ENCODE measurements at places on chromosomes 2 and 18.

DNA sequence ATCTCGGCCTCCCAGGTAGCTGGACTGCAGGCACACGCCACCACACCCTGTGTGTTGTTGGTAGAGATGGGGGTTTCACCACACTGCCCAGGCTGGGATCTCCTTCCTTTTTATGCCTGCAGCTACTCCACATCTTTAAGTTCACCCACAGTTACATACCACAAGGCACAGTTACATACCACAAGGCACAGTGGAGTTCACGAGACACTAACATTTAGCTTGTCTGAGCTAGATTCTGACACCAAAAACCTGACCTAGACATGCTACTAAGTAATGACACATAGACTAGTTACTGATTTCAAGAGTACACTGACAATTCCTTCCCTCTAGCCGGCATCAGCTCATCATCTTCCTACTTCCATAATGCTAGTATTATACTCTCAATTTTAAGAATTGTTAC lies 4.3 kb downstream of the POLR2D start:
- DNase-seq: no peak

DNA sequence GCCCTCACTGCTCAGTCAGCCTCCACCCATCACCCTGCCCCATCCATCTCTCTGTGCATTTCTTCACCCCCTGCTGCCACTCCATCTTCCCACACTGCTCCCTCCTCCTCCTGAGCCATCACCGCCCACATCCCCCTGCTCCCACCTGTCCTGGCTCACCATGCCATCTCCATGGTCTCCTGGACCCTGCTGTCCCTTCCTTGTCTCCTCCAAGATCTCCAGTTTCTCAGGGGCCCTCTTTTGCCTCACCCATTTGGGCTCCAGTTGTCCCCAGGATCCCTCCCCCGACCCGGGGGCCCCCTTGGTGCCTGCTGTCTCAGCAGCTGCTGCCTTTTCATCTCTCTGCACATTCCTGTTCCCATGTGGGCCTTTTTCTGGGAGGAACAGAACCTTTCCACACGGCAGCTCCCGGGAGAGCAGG lies 10.6 kb downstream of the SPEG start:
- DNase-seq: no peak

- DNase-seq: no peak
Measured at GRCh38 chr2:85377083-85377482, 22.5 kb downstream of the ELMOD3 start.

- no peak for DNase-seq
Measured at GRCh38 chr2:9673914-9674481, 43.2 kb upstream of the YWHAQ start.

DNA sequence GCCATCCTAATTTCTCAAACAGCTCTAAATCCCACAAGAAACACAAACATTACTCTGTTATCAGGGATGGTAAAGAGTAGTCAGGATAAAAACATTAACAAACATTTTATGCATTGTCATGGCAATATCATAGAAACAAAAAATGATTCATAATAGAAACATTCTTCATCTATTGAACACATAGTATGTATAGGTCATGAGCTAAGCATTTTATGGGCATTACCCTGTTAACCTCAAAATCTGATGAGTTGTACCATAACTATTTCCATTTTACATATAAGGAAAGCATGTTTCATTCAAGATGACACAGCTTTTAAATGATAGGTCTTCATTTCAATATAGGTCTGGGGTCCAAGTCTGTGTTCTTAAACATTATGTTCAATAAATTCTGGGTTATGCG lies 344.9 kb downstream of the RND3 start:
- DNase-seq: no peak

DNA sequence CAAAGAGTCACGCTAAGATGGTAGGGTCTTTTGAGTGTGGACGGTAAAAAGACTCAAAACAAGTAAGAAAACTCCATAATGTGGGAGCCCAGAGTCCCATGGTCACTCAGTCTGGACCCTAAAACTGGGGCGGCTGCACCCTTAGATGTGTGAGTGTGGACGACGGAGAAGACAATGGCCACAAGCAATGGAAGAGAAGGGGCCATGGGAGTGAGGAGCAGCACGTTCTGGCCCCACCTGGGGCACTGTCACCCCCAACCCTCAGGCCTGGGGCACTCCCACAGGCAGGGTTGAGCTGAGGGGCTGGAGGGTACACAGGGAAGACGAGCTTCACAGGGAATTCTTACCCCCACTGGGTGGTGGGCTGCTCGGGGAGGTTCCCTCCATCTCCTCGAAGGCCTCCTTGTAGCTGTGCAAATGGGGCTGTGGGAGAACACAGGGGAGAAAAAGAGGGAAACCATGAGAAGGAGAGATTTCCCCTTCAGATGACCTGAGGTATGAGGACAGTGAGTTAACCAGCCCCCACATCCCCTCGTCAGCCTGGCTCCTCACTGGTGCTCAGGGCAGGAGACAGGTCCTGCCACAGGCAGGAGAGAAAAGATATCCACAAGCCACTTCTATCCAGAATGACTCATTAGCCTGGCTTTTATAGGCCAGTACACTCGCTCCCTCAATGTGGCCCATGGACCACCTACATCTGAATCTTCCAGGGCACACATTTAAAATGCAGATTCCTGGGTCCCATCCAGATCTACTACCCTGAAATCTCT lies 167.9 kb downstream of the TNS1 start:
- no peak for DNase-seq

- DNase-seq: no peak
Measured at GRCh38 chr2:119508756-119509155, 15.5 kb downstream of the SCTR start.

- DNase-seq: no peak
Measured at GRCh38 chr2:146734042-146734820, 1110.6 kb upstream of the ACVR2A start.

DNA sequence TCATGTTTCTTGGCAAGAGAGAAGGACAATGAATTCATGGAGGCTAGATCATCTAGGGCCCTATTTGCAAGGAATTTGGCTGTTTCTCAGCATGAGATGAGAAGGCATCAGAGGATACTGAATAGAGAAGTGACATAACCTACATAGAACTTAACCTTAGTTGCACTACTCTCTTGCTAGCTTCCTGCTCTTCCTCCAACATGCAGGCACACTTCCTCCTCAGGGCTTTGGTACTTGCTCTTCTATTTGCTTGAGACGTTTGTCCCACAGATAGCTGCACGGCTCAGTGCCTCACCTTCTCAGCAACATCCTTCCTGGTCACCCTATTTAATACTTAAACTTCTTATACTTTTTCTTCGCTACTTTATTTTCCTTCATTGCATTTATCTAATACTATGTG lies 20.0 kb upstream of the LANCL1 start:
- no peak for DNase-seq

GRCh38 chr2:23624915-23625314 lies 239.9 kb downstream of the KLHL29 start:
- no peak for DNase-seq

GRCh38 chr2:201880993-201881611 lies 74.8 kb downstream of the CDK15 start:
- no peak for DNase-seq
